ENCODE measurements at places on chromosomes 11 and 22.

GRCh38 chr11:69320756-69321741, 27.1 kb downstream of the MYEOV start:
- peak; percentile 10 for DNase-seq

GRCh38 chr11:57336111-57336666, 497 bp upstream of the SSRP1 start:
- DNase-seq: no peak

- no peak for DNase-seq
Observed at GRCh38 chr22:26479043-26479791, 4.4 kb downstream of the HPS4 start.

DNA sequence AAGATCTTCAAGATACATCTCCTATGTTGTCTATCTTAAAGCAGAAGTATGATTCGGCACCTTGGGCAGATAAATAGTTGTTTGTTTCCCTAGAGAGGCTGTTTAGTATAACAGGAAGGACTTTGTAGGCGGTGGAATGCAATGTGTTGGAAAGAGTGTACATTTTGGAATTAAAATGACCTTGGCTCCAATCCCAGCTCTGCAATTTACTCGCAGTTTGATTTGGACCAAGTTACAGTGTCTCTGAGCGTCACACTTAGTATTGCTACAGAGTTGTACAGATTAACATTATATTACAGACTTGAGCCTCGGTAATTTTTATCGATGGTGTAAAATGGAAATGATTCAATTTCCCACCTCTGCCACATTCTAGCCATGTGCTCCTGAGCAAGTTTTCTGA, 265.3 kb downstream of the OPCML start:
- peak; percentile 55 for DNase-seq

GRCh38 chr22:38313384-38313955, 3.8 kb downstream of the CSNK1E start:
- peak; percentile 95 for DNase-seq

- no peak for DNase-seq
Observed at GRCh38 chr11:62902932-62903331, 18.2 kb downstream of the CHRM1 start.

- DNase-seq: no peak
Observed at GRCh38 chr22:17903564-17904295, 120.6 kb downstream of the MICAL3 start.

- DNase-seq: no peak
Observed at GRCh38 chr11:63237413-63237812, 6.0 kb downstream of the SLC22A25 start.

GRCh38 chr11:125356797-125357196, 139.3 kb downstream of the FEZ1 start:
- peak; percentile 59 for DNase-seq

DNA sequence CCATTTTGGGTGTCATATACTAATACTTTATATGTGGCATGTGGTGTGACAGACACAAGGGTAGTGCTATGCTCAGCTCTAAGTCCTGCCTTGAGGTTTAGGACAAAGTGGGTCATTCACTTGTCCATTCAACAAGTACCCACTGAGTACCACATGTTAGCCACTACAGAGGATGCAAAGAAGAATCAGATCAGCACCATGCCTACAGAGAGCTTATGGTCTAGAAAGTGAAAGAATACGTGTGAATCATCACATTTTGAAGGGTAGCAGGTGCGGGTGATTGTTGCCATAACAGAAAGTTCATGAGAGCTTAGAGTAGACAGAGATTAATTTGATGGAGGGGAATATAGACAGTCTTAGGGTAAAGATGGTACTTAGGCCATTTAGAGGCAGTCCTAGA, 18.3 kb downstream of the CLMP start:
- DNase-seq: no peak

- peak; percentile 95 for DNase-seq
Observed at GRCh38 chr11:130434521-130435223, 6.3 kb upstream of the ADAMTS8 start.

- peak; percentile 7 for DNase-seq
Observed at GRCh38 chr11:126640186-126640585, 284.7 kb downstream of the ST3GAL4 start.

GRCh38 chr22:19062139-19062942, 59.9 kb downstream of the DGCR2 start:
- DNase-seq: no peak

GRCh38 chr11:72409458-72409857, 24.9 kb downstream of the CLPB start:
- DNase-seq: no peak

GRCh38 chr11:35303596-35304385, 115.6 kb downstream of the SLC1A2 start:
- DNase-seq: peak; percentile 24

- no peak for DNase-seq
Observed at GRCh38 chr11:114259124-114259526, 37.1 kb upstream of the NNMT start.

DNA sequence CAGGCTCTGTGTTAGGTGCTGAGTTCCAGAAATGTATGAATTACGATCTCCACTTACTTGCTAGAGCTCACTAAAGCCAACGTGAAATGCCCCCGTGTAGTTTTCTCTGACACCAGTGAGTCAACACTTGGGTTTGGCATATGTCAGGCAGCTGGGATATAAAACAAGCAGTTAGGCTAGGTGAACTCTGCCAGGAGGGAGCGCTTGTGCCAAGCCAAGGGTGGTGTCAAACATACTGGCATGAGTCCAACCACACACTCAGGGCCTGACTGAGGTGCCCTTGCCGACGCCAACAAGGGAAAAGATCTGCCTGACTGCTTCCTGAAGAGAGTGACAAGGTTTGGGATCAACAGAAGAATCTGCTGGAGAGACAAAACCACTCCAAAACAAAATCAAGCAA, 167.8 kb upstream of the NARS2 start:
- DNase-seq: peak; percentile 12

DNA sequence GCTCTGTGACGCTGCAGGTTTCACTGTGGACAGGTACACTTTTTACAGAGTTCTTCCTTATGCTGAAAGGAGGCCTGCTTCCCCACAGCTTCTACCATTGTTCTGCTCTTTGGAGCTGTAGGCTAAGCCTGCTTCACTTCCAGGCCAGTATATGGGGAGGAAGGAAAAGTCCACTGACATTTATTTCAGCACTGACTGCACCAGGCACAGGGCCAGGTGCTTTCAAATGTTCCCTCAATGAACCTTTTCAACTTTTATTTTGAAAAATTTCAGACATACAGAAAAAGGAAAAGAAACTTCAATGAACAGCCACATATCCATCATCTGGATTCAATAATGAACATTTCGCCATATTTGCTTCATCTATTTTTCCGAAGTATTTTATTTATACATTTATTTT, 22.0 kb downstream of the POU2F3 start:
- peak; percentile 13 for DNase-seq

GRCh38 chr22:22720201-22720723, 75.8 kb downstream of the GGTLC2 start:
- DNase-seq: peak; percentile 52

DNA sequence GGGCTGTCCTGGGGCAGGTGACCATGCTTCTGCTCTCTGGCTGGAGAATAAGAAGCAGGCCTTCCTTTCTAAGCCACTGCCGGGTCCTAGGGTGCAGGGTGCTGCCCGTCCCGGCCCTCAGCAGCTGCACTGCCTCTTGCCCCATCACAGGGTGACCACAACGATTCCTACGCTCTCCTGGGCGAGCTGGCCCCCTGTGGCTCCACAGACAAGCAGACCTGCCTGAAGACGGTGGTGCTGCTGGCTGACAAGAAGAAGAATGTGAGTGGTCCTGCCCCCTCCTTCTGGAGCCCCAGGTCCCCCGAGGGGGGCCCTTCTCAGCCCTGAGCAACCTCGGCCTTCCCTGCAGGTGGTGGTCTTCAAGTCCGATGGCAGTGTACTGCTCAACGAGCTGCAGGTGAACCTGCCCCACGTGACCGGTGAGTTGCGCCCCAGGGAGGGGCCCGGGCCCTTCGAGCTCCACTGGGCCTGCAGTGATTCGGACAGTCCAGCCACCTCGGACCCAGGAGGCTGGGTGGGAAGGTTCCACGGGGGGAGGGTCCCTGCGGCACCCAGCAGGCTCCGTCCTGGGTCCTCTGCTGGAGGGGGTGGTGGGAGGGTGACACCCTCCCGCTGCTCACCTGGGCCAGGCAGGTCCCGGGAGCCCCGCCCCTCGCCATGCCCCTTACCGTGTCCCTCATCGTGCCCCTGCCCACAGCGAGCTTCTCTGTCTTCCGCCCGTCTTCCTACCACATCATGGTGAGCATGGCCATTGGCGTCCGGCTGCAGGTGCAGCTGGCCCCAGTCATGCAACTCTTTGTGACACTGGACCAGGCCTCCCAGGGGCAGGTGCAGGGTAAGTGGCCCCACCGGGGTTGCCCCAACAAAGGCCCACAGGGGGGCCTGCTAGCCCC, 8.3 kb downstream of the MUC2 start:
- DNase-seq: no peak

DNA sequence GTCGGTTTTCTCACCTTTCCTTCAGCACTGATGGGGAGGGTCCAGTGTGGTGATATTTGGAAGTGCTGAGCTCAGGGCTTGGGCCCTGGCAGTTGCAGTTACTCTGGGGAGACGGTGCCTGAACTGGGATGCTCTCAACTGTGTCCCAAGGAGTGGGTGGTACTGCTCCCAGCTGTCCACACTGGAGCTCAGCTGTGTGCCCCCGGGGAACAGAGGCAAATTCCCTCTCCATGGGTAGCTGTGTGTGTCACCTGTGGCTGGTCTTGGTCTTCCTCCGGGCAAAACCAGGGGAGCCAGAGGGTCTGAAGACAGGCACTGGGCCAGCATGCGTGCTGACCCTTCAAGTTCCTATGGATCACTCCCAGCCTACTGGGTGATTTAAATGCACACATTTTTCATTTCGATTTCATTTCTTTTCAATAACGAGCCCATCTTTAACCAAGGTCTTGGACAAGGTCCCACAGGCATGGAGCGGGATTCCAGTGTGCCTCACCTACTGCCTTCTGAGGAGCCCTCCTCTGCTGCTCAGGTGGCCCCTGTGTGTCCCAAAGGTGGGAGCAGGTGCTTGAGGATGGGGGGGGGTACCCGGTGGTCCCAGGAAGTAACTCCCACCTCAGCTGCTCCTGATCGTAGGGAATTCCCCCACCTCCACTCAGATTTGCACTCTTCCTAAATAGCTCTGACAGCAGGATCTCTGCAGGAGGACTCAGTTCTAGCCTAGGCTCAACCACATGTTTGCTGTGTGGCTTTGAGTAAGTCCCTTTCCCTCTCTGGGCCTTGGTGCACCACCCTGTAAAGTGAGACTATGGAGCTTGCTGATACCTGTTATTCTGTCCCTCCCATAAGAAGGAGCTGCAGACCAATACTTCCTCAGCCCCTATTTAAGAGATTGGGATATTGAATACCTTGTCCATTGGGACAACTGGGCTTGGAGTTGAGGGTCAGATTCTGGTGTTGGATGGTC, 16.8 kb downstream of the PRDM11 start:
- DNase-seq: no peak

- no peak for DNase-seq
Observed at GRCh38 chr11:69040581-69041260, 8.0 kb upstream of the TPCN2 start.

DNA sequence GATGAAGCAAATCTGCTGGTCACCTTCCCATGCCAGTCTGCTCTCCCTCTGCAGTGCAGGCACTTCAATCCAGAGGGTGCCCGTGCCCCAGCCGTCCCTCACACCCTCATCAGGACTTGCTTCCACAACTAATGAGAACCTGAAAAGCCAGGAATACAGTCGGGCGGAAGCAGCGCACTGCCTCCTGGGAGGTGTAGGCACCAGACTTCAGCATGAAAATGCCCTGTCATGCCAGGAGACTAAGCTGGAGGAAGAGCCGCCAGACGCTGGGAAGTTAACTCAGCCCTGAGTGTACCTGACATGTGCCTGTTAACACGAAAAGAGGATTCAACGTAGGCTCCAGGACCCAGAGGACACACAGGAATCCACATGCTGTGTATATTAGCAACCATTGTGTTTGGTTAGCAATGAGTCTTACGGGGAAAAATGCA, 40.1 kb upstream of the FLI1 start:
- DNase-seq: peak; percentile 51

GRCh38 chr22:38713921-38714320, 8.2 kb downstream of the GTPBP1 start:
- DNase-seq: no peak

Data from lung (tissue), 17 donors.